ENCODE measurements at places on chromosomes 11 and 22.
A peak's percentile ranks its signal among the peaks of the same experiment; 100 is the strongest.

DNA sequence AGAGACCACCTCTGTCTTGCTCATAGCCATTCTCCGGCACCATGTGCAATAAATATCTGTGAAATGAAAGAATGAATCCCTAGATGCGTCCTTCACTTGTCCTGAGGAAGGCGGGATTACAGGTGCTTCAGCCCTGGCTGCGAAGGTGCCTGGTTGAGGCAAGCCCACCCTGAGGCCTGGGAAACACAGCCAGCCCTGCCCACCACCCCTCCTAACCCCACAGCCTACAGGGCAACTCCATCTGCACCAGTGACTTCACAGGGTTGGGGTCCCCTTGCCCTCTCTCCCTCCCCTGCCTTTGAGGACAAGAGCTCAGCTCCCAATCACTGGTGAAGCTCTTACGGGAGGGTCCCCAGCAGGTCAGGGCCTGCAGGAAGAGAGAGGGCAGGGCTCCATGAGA lies 17.5 kb upstream of the SCGB1A1 start:
- no peak for DNase-seq

DNA sequence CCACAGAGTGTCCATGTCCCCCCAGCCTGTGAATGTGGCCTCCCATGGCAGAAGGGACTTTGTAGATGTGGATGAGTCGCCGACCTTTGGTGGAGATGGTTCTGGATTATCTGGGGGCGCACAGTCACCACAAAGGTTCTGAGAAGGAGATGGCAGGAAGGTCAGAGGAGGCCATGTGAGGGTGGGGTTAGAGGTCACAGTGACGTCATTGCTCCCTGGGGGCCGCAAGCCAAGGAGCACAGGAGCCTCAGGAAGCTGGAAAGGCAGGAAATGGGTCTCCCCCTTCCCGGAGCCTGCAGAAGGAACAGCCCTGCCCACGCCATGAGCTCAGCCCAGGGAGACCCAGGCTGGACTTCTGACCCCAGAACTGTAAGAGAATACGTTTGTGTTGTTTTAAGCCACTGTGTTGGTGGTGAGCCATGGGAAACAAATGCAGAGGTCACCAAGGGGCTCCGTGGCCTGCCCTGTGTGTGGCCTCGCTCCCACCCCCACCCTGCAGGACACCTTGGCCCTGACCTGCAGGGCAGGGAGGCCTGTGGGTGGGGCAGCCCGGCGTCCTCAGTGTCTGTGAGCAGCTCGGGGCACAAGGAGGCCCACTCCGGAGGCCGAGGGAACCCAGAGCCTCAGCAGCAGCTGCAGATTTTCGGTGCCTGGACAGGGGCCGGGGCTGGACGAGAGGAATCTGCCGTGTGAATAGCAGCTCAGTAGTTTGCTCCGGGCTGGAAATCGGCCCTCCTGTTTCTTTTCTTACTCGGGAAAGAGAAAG lies 32.1 kb downstream of the GRAMD4 start:
- DNase-seq = no peak

- no peak for DNase-seq
These were observed 363.8 kb upstream of the MTNR1B start for GRCh38 chr11:92605667-92606066.

DNA sequence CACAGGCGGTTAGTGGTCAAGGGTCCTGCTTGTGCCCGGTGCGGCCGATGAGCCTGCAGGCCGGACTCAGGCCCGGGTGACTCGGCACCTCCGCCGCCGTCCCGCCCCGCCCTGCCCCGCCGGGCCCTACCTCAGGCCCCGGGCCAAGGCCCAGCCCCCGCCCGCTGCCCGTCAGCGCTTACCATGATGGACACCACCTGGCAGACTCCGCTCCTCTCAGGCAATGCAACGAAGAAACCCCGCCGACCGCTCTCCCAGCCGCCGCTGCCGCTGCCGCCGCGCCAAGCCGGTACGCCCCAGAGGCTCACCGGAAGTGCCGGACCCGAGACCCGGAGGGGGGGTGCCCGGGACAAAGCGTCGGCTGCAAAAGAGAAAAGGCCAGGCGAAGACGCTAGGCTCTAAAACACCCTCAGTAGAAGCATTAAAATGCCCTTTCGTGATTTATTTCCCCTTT lies at the start of gene UFD1:
Gene UFD1 (minus strand): TSS at position 293 of the 454 bp plus-strand sequence. CDS start 108 bp downstream, at position 185.
- DNase-seq = peak; percentile 42

- no peak for DNase-seq
These were observed 155.7 kb downstream of the AASDHPPT start for GRCh38 chr11:106233191-106233590.

DNA sequence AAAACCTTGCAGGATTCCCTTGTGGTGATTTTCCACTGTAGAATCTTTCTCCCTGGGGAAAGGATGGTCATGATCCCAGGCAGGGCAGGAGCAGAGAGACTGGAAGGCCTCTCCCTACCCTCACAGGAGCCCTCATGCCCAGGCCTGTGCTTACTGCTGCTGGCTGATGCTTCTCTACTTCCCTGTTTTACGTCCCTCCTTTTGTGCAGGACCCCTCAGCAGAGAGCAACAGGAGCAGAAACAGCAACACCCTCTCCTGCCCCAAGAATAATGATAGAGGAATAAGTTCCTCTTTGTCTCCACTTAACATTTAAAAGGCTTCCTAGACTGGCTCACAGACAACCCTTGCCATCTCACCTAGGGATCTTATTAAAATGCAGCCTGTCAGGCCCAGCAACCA lies 3.6 kb downstream of the ISX start:
- no peak for DNase-seq

DNA sequence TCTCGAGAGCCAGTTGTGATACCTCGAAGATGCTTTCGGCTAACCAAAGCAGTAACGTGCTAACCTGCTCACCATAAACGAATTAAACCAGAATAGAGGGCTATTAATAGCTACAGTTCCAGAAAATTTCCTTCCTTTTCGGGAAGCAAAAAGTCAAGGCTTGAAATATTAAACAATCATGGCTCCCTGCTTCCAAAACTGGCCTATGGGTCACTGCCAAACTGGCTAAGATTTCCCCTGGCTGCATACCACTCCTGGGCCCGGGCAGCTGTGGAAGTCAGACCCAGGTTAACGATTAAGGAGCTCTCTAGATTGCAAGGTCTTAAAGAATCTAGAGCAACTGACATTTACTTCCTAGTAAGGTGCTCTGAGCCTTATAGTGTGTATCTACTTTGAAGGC lies 1.7 kb downstream of the AMOTL1 start:
- no peak for DNase-seq

DNA sequence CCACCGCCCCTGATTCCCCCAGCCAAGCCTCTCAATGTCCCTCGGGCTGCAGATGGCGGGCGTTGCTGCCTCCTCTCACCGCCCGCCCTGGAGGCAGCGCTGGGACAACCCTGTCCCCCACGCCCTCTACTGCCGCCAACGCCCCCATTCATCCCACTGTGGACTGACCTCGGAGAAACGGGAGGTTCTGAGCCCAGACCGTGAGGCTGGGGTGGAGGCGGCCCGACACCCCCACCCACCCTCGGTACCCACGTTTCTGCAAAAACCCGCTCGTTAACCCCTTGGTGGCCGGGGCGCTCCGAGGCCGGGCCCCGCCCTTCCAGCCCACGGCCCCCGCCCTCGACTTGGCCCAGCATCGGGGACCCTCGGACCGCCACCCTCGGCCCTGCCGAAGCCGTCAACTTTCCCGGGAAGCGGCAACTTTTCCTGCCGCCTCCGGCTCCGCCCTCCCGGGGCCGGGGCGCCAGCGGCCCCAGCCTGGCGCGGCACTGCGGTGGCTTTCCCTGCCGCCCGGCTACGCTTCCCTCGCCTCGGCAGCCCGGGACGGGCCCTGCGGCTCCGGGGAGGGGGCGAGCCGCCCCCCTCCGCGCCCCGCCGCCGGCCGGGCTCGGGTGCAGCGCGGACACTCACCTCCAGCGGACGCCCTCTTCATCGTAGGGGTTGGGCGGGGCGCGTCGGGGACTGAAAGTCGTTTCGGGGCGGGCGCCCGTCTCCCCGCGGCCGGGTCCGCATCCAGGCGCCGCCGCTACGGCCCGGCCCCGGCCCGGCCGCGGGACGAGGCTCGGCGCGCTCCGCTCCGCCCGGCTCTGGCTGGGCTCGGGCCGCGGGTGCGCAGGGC lies 458 bp downstream of the RTN4R start:
- DNase-seq = no peak

DNA sequence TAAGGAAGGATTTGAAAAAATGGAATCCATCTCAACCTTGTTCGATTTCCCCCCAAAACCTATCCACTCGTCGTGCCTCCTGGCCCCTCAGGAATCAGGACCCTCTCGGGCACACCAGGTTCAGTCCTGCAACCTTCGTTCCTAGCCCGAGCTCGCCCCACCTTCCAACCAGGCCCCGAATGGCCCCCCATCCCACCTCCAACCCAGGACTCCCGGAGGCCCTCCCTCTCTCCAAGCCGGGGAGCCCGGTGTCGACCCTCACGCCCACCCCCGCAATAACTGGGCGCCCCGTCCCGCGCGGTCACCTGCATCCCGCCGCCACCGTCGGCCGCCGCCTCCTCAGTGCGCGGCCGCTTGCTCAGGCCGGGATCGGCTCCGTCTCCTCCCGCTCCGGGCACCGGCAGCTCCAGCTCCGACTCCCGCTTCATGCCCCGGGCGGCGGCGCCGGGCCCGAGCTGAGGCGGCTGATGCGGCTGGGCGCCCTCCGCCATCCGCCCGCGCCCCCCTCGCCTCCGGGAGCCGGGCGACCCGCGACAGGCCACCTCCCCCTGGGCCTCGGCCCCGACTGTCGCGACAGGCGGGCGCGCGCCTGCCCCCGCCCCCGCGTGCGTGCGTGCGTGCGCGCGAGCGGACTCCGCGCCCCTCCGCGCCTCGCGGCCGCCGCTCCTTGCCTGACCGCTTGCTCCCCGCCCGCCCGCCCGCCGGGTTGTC lies 534 bp downstream of the RBFOX2 start:
- no peak for DNase-seq

DNA sequence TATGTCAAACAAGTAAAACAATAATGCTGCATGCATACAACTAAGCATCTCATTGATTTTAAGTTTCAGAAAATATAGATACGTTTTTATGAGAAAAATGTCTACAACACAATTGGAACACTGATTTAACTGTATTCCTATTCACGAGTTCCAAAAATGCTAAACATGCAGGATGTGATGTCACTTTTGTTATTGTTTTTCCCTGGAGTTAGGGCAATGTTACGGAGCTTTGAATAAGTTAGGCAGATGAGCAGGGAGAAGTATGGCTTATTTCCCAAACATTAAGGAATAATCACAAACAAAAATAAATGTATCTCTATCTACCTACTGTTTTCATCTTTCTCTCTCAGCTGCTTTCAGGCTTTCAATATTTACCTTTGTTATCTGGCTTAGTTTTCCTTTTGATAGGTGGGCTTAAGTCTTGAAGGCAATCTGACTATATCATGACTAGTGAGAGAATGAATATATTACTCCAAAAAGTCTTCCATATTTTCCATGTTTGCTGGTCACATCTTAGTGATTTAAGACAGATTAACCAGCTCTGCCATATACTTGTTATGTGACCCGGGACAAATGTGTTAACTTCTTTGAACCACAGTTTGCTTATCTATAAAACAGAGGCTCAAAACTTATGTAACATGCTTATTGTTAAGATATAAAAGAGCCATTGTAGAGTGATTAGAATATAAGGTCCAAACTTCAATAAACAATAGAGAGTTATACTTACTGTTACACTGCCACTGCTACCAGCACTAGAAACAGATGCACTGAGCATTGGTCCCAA lies 854.4 kb upstream of the CCDC90B start:
- no peak for DNase-seq

GRCh38 chr22:36853407-36854099 lies 7.3 kb upstream of the NCF4 start:
- peak; percentile 40 for DNase-seq

- DNase-seq = no peak
These were observed 22.9 kb upstream of the CCDC188 start for GRCh38 chr22:20173772-20174171.

- no peak for DNase-seq
These were observed 282.3 kb downstream of the ST3GAL4 start for GRCh38 chr11:126637795-126638175.

DNA sequence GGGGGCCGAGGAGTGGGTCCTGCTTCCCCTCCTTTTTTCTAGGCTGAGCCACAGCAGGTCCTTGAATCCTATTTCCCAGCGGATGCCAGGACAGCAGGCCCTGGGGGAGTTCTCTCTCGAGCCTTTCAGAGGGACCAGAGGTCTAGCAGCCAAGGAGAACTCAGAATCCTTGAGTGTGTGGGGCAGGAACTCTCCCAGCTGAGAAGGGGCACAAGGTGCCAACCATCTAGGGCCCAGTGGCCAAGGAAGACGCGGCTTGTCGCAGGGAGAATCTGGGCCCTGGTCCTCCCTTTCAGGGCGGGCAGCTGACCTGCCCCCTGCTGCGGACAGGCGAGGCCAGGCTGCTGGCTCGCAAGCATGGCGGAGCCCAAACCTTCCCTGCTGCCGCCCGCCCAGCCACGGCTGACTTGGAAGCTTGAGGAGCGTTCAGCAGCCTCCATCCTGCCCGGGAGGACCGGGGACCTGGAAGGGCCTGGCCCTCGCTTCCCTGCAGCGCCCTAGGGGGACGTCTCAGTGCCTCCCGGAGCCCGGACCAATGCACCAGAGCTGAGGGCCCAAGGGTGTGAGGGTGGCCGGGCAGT lies 972 bp upstream of the TSSC4 start:
- DNase-seq = no peak

DNA sequence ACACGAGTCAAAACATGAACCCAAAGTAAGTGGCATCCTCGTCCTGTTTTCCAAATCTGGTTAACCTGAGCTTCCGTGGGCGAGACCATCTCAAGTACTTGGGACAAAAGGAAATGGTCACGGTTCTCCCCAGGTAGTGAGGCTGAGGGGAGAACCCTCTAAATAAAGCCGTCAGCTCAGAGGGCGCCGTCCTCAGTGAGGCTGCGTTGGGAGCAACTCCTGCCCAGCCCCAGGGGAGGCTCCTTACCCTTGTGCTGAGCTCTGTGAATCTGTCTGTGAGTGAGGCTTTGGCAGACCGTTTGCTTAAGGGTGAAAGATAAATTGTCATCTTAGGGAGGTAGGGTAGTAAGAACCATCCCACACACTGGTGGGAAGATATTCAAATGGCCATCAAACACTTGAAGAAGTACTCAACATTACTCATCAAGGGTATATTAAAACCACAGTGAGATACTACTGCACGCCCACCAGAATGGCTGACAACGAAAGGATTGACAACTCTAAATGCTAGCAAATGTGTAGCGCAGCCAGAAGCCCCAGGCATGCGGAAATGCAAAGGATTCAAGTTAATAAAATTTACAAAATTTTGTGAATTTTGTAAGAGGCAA lies 321.0 kb downstream of the TBC1D22A start:
- no peak for DNase-seq

DNA sequence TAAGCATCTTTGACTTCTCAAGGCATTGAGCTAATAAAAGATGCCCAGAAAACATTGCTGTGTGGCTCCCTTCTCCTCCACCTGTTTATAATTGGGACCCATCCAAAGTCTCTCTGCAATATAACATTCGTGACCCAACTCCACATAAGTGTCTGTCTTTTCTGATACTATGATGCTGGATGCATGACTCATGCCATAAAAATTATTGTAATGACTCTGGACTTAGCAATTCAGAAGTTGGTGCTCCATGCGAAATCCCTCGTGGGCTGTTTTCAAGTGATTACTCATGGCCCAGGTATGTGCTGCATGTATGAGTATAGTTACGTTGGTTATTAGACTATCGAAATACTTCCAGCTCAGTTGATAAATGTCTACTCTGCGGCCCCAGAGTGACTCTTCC lies 11.7 kb downstream of the FJX1 start:
- DNase-seq = no peak

- no peak for DNase-seq
These were observed 48.6 kb downstream of the MCM5 start for GRCh38 chr22:35448523-35448922.

GRCh38 chr22:50605002-50605612 lies 4.5 kb downstream of the MAPK8IP2 start:
- DNase-seq = no peak

- no peak for DNase-seq
These were observed 40.9 kb upstream of the BLID start for GRCh38 chr11:122156940-122157382.
